ENCODE measurements at places on chromosomes 2 and 18.

GRCh38 chr2:241237949-241238371 is 49.5 kb downstream of the ANO7 start:
- no peak for DNase-seq

- peak; percentile 61 for DNase-seq
These were observed 145.1 kb upstream of the RMP24 start for GRCh38 chr18:35827275-35827902.

GRCh38 chr2:59566739-59567138 is 986.7 kb downstream of the BCL11A start:
- DNase-seq = no peak

- DNase-seq = no peak
These were observed 4.8 kb downstream of the TMEM200C start for GRCh38 chr18:5890331-5891183.

DNA sequence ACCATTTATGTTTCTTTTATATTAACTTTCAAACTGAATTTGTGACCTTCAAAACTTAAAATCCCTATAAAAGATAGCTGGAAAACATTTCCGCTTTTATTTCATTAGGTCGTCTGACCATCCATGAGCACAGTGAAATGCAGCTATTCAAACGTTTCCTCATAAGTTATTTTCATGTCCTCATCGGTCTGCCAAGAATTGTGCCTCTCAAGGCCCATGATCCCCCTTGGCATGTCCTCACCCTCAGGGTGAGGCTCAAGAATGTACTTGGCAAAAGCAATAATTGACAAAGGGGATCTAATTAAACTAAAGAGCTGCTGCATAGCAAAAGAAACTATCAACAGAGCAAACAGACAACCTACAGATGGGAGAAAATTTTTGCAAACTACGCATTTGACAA is 12.4 kb downstream of the SLC66A2 start:
- no peak for DNase-seq

GRCh38 chr2:102005989-102006885 is 14.5 kb downstream of the IL1R2 start:
- no peak for DNase-seq

DNA sequence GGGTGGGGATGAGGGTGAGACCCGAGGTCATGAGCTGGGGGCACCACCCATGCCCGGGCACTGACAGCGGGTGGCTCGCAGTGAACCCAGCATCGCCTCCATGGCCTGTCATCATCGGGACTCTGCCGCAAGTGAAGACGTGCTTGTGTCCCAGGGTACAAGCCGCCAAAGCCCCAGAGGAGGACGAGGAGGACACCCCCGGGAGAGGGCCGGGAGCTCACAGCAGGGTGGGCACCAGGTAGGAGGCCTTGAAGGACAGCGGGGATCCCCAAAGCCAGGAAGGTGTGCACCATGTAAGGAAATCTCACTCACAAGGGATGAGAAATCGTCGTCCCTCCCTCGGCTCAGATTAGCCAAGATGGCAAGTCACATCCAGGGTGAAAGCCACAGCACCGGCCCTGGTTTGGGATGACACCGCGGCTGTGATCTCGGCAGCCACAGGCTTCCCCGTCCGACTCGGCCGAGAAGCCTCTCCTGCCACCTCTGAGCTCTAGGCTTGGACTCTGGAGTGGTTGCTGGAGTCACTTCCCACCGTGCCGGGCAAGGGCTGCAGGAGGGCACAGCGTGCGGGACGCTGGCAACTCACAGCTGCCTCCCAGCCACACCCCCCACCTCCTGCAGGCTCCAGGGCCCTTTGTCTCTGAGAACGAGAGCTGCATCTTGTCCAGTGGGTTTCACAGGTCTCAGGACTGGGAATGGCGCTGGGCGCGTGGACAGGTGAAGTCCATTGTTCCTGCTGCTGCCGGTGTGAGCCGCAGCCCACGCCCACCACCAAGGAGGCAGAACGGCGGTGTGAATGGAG is 81.6 kb upstream of the CTDP1 start:
- DNase-seq = no peak

GRCh38 chr2:19632403-19632991 is 269.3 kb downstream of the TTC32 start:
- no peak for DNase-seq

DNA sequence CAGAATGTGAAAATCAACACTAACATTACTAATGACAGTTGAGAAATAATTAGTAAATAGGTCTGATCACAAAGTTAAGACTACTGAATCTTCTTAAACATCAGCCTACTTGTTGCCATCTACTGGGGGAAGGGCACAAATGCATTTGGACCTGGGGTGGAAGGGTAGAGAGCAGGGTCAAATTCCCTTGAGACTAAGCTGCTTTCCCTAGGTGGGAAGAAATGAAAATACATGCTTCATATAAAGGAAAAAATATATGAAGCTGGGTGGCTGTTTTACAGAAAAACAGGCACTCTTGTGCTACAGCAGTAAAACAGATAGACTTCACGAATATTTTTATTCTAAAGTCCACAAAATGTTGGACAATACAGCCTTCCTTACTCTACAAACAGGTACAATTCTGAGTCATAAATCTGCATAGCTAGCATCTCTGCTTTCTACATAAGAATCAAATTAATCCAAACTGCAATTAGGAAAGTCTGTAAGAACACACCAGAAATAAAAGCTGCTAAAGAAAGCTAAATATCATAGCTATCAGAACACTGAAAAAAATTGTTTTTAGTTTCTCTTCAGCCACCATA is 10.9 kb downstream of the TRIP12 start:
- DNase-seq = no peak

GRCh38 chr18:45656194-45656770 is 41.0 kb downstream of the SLC14A2 start:
- DNase-seq = no peak

DNA sequence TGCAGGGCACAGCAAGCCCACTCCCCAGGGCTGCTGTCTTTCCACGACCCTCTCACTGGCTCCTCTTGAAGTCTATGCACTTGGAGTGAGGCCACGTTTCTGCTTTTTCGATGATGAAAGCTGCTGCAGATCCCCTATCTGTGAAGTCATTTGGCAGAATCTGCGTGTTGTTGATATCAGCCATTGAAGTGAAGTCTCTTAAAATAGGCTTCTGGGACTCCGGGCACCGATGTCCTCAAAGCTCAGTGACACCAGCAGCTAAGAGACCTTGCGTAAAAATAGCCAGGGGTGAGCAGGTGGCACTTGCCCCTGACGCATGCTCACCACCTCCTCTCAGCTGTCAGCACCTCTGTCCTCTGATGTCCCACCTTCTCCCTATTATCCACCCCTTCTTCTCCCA is 89.4 kb upstream of the FHL2 start:
- no peak for DNase-seq

DNA sequence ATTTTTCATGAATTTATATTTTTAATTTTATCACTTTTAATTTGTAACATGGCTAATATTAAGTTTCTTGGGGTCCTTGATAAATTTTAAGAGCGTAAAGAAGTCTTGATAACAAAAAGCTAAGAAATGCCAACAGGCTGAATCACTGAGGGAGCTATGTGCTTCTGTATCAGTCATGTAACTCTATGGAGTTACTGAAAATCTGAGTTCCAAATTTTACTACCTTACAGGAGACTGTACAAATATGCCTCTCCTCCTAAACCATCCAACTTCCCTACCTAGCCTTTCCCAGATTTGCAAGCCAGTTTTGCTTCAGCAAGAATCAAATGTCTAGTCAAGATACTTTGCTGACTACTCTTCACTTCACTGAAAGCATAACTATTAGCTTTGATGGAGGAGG is 35.7 kb downstream of the FEZ2 start:
- no peak for DNase-seq

GRCh38 chr2:204108330-204108751 is 171.8 kb downstream of the ICOS start:
- peak; percentile 8 for DNase-seq

DNA sequence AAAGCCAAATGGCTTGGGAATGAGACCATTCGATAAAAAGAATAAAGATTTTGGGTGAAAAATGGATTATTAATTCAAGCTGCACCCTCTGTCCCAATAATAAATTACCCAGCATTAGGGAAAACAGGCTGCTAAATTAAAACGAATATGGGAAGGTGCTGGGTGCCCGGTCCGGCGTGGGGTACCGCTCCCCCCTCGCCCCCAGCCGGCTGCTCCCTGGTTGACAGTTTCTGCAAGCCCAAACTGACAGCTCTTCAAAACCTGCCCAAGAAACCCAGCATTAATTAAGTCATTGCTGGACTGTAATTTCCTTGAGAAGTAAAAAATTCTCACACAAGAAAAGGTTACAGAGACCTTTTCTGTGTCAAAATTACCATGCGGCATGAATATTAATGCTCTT is 98.6 kb downstream of the PTGR3 start:
- no peak for DNase-seq

DNA sequence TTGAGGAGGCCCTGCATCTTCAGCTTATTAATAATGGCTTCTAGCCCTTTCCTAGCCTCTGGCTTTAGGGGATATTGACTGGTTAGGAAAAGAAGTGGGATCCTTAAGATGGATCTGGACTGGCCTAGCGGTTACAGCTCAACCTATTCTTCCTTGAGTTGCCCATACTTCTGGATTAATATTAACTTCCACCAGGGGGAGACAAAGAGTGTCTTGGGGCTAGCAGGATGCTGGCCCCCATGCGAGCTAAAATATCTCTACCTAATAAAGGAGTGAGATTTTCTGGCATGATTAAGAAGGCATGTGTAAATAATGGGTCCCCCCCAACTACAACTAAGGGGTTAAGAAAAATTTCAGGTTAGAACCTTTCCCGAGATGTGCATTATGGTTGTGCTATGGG is 23.2 kb upstream of the PLA2R1 start:
- DNase-seq = no peak

- DNase-seq = no peak
These were observed 543.5 kb downstream of the METTL4 start for GRCh38 chr18:2027756-2028155.

GRCh38 chr18:58682429-58683069 is 11.3 kb downstream of the MALT1 start:
- DNase-seq = no peak

DNA sequence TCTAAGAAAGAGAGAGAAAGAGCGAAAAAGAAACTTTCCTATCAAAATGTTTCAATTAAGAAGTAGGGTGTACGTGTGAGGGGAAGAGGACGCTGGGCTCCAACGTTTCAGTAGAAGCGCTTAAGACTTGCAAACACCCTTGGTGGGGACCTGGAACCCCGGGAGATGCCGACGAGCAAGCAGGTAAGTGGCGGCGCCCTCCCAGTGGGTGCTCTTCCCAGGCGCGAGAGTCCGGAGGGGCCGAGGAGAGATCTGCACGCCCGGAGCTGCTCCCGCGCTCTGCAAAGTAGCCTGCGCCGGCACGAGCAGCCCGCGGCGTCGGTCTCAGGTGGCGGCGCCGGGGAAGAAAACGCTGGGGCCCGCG is 678 bp upstream of the OTX1 start:
- DNase-seq = no peak

DNA sequence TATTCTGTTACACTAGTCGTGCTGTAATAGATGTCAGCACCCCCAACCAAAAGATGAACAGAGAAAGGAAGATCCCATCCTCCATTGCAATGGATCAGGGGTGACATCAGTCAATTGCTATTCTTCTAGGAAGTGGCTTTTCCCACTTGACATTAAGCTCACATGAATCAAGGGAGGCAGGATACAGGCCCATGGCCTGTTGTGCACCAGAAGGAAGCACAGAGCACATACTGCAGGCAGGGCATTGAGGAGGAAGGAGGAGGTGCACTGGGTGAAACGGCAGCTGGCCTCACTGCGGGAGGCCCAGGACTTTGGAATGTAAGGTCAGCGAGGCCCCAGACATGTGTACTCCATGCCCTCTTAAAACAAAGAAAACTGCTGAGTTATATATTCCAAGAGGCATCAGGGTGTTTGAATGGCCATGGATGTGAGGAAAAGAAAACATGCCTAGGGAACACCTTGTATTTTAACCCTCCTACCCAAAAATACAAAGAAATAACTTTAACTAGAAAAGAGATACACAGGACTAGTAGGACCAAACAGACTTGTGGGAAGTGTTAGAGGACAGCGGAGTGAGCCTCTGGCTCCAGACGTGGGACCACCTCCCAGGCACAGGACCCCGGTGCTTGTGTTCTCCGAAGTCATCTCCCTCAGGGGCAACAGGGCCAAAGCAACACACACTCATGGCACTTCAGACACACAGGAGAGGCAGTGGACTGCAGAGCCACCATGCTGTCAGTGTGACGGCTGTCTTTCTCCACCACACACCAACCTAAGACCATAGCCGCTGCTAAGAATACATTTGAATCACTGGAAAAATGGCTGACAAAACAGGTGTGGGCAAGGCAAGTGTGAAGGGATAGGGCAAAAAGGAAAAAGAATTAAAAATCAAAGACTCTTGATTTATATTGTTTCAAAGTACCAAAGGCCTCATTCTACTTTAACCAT is 51.4 kb upstream of the RIOK3 start:
- DNase-seq = no peak

DNA sequence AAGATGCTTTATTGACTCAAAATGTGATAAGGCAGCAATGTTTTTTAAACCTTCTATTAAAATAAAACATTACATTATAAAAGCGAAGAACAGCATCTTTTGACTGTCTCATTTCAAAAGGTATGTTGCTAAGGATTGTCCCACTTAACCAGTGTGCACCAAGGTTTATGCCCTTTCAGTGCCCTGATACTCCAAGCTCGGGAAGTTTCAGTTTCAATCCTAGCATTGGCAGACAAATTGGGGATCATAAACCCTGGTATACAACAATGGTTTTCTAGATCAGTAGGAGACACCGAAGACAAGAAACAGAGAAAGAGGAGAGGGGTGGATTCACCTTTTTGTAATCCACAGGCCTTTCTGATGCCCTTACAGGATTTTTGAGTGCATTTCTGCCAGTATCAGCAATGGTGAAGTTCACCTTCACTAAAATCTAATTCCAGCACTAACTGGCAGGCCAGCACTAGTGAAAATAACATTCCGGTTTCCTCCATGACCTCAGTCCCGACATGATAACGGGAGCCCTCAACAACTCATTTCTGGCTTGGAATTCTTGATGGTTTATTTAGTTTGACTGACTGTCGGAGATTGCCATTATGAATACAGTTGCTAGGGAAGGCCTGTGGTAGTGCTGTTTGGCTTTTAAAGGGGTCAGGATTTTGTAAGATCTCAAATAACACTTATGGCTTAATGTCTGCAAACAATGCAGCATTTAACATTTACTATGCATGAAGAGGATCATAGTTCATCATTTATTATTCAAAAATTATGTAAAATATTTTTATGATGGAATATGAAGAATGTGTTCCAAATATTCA is 33.3 kb upstream of the FIGN start:
- no peak for DNase-seq

- no peak for DNase-seq
These were observed 121.8 kb downstream of the CDC42EP3 start for GRCh38 chr2:37549598-37549997.

DNA sequence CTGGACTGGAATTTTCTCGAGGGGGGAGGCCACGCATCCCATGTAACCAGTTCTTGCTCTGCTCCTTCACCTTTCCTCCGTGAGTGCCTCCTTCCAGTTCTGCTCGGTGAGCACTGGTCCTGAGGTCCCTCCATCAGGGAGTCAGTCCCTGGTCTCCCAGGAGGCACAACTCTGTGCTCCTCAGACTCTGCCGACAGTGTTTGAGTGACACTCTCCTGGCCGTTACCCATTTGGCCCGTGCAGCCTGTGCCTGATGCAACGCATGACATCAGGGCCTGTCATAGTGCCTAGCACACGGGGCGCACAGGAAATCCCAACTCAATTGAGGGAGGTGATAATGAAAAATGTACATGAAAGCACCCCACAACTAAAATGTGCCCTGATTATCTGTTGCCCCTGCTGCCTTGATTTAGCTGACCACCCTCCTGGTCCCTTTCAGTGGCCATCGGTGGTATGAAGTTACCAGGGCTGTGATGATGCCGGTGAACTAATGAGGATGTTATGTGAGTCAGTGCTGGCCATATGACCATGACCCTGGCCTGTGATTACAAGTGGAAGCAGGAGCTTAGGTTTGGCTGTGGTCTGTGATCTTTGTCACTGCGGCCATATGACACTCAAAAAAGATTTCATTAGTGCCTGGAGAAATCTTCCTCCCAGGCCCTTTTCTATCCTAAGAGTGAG is 144.6 kb downstream of the TDRD15 start:
- no peak for DNase-seq

Data from putamen (tissue), 1 donor.